ENCODE measurements at places on chromosomes 16 and 17.

DNA sequence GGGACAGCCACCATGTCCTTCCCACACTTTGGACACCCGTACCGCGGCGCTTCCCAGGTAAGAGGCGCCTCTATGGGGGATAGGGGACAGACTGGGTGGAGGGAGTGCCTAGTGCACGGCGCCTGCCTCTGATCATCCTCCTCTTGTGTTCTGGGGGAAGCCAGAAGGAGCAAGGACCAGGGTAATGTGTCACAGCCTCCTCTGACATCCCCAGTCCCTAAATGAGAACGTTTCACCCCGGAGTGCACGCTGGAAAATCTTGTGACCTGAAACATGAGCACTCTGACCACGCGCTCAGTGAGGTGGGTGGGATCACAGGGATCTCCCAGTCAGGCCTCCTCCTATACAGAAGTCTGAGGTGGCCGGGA is 1.1 kb downstream of the IRX6 start:
- DNase-seq, result no peak

GRCh38 chr17:179781-180380 is 1.6 kb downstream of the DOC2B start:
- DNase-seq, result no peak

DNA sequence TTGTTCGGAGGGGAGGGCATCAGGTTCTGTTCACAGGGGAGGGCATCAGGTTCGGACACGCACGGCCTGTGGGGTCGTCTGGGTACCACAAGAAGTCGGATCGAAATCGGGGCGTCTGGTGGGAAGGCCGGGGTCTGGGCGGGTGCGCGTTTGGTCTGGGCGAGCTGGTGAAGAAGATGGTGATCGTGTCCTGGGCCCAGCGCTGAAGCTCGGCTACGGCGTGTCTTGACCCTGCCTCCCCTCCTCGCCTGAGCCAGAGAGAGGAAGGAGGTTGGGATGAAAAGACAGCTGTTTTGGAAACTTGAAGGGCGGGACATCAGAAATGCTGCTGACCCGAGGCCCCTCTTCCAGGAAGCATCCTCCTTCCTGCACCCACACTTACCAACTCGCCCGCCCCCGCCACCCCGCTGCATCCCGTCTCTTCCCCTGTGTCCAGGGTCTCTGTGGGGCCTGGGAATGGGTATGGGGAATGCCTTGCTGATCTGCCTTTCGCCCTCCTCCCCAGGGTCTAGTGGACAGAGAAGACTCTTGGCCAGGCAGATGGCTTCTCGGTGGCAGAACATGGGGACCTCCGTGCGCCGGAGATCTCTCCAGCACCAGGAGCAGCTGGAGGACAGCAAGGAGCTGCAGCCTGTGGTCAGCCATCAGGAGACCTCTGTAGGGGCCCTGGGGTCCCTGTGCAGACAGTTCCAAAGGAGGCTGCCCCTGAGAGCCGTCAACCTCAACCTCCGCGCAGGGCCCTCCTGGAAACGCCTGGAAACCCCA is 498 bp downstream of the PIMREG start:
- no peak for DNase-seq

DNA sequence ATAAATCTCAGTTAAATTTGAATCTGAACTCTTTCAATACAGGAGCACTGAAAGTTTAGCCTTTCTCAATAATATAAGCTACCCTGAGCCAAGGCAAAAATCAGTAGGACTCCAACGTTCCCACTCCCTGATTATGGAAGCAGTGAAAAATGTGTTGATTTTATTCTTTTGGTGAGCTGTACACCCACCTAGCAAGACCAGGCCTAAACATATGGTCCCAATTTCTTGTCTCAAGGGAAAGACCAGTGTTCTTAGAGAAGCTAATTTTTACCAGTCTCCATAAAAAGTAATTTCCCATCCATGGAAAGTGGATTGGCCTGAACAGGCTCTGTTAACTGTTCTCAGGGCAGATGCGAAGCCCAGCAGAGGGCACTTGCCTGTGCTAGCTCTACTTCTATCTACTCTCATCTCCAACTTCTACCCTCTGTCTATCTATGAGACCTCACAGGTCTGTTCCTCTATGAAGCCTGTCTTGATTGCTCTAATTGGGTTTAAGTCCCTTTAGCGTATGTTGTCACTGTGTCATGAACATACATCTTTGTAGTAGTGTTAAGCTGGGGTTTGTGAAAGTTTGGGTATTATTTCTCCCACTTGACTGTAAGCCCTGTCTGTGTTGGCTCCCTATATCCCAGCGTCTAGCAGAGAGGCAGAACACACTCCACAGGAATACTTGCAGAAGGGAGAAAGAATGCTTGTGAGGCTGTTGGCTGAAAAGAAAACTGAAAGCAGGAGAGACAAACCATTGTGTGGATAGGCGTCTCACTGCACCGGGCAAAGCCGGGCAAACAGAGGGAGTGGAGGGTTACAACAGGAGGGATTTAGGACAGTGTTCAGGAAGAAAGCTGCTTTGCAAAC is 167.1 kb upstream of the MAF start:
- DNase-seq, result no peak

- no peak for DNase-seq
Measured at GRCh38 chr16:11990702-11991390, 14.3 kb downstream of the SNX29 start.

DNA sequence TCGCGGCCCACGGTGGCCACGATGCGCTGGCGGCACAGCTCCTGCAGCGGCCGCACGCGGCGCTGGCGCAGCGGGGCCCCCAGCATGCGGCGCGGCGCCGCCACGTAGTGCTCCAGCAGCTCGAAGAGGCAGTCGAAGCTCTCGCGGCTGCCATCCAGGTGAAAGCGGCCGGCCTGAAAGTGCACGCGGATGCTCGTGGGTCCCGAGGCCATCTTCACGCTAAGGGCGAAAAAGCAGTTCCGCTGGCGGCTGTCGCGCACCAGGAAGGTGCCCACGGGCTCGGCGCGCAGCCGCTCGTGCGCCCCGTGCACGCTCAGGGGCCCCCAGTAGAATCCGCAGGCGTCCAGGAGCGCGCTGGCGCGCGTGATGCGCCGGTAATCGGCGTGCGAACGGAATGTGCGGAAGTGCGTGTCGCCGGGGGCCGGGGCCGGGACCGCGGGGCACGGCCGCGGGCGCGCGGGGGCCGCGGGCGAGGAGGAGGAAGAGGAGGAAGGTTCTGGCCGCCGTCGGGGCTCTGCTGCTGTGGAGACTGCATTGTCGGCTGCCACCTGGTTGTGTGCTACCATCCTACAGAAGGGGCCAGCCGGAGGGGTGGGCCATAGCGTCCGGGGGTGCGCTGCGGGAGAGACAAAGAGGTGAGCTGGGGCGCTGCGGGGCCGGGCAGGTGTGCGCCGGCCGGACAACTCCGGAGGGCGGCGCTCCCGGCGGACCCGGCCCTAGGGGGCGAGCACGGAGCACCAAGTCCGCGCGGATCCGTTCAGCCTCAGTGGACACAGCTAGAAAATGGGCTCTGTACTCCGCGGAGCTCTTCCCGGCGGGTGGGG is 879 bp downstream of the SOCS1 start:
- DNase-seq, result no peak

DNA sequence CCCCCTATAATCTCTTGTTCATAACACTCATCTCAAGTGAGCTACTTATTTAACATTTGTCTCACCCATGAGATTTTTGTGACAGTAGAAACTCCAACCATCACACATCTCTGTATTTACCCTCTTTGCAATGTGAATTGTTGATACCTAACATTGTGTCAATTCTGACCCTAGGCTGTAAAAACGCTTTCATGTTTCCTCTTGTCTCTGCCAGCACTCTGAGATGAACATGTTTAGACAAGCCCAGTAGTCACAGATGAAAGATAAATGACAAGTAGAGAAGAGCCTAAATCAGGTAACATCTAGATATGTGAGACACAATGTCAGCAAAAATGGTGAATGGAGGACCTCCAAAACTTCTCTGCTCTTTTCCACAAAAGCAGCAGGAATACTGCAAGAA is 1254.5 kb upstream of the GOT2 start:
- no peak for DNase-seq

DNA sequence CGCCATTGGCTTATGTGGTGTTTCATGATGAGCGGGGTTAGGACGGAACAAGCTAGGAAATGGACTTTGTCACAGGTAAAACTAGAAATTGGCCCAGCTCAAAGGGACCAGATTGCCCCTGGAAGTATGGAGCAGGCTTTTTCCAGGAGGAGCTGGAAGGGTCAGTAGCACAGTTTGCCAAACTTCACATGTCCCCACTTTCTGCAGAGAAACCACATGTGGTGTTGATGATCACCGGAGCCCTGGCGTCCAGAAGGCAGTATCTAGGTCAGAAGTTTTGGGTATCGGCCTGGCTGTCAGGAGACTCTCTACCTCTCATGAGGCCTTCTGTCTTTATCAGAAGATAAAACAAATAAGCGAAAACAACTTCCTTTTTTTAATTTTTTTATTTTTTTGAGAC is 248.5 kb downstream of the SOX9 start:
- no peak for DNase-seq

DNA sequence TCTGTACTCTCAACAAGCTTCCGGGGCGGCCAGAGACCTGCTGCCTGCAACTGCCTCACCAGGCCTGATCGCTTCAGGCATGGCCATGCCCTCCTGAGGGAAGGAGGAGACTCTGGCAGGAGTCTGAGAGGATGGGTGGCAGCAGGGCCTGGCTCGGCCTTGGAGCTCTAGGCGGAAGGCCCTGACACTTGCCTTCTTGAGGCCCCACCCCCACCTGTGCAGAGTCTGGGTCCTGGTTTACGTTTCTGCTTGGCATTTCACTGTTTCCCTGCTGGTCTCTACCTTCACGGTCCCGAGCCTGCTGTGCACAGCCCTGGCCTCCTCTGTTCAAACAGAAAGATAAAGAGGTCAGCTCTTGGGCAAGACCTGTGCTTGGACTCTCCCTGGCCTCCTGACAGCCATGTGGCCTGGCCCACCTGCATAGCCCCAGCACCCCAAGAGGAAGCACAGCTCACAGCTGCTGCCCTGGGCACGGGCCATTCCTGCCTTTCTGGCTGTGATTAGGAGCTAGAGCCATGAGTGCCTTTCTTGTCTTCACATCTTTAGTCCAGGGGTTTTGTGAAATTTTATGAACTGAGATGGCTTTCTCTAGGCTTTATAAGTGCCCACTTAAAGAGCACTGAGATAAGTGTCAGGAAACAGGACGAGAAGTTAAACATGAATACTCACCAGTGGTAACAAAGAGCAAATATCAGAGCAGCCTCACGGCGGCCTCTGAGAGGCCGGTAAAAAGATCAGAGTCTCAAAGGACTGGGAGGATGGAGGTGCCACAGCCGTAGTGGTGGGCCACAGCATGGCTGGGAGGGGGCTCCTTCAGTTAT is 25.6 kb upstream of the MTSS2 start:
- no peak for DNase-seq

DNA sequence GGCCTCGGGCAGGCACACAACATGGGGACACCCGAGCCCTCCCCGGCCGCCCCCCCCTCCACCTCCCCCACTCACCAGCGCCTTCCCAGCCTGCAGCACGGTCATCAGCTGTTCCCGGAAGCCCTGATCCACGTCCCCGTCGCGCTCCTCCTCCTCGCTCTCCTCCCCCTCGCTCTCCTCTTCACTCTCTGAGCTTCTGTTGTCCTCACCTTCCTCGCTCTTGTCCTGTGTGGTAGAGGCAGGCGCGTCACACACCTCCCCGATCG is 10.3 kb downstream of the MYBBP1A start:
- DNase-seq, result no peak

DNA sequence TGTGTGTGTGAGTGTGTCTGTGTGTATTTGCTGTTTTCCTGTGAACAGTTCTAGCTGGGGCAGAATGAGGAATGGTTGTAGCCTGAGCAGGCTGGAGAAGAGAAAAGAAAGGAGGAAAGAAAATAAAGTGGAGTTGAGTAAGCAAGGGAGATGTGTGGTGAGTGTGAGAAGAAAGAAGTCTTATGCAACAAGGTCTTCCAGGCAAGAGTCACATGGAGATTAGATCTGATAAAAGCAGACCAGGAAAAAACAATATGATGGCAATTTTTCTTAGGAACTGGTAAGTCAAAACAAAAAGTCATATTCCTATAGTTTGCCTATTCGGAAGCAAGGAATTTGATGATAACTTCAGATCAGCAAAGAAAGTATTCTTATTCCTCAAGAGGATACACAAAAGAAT is 125.0 kb downstream of the HS3ST3A1 start:
- no peak for DNase-seq

GRCh38 chr16:12091569-12092543 is 115.3 kb downstream of the SNX29 start:
- no peak for DNase-seq

- DNase-seq, result no peak
Measured at GRCh38 chr17:30476726-30477082, 504 bp upstream of the GOSR1 start.

DNA sequence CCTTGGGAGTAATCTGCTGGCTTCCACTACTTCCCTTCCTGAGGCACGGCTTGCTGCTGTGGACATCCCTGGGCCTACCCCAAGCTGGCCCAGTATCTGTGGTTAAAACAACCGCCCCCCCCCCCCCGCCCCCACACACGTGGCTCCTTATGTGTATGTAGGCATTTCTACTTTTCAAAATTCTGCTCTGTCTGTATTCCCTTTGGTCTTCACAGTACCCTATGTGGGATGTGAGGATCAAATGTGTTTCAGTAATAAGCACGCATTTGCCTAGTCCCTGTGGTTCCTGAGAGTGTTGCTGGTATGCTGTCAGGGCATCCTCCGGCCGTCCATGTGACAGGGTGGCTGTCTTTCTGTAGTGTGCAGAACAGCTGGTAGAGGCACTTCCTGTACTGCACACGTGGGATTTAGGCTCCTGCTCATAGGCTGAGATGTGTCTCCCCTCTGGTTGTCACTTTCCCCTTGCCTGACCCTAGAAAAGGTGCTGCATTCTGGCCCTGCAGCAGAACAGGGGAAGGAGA is 2.2 kb downstream of the NT5M start:
- no peak for DNase-seq

DNA sequence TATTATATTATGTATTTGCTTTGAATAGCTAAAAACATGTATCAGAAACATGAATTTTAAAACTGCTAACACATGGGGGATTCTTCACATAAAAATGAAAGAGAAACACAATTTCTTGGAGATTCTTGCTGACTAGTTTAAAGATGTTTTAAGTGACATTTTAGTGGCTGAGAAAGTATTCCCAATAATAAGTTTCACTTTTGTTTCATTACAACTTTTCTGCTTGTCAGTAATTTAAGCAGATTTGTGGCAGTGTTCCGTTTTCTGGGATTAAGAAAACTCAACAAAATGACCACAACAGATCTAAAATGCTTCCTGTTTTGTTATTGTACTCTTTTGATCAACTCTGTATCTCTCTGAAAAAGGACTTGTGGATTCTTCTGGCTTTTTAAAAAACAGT is 75.9 kb downstream of the NLK start:
- DNase-seq, result no peak

DNA sequence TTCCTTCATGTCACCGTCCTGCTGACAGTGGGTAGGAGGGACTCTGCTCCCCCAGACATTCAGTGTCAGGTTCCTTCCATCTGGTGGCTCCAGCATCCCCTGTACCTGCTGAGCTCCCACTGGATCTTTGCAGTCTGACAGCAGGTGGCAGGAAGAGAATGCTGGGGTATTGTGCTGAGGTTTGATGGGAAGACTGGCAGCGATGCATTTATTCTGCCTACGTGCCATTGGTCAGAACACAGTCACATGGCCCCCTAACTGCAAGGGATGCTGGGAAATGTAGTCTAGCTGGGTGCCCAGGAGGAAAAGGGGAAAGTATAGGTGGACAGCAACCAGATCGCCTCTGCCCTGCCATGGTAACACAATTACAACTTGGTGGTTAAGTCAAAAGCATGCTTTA is 44.4 kb downstream of the IRX3 start:
- peak; percentile 41 for DNase-seq

GRCh38 chr16:79278506-79278905 is 322.0 kb downstream of the MAF start:
- no peak for DNase-seq
